ENCODE measurements at places on chromosomes 13 and 19. TPM values are rescaled to one million over a fixed set of nuclear protein-coding genes. Genes with fewer than 3 reads are reported as not detected.

DNA sequence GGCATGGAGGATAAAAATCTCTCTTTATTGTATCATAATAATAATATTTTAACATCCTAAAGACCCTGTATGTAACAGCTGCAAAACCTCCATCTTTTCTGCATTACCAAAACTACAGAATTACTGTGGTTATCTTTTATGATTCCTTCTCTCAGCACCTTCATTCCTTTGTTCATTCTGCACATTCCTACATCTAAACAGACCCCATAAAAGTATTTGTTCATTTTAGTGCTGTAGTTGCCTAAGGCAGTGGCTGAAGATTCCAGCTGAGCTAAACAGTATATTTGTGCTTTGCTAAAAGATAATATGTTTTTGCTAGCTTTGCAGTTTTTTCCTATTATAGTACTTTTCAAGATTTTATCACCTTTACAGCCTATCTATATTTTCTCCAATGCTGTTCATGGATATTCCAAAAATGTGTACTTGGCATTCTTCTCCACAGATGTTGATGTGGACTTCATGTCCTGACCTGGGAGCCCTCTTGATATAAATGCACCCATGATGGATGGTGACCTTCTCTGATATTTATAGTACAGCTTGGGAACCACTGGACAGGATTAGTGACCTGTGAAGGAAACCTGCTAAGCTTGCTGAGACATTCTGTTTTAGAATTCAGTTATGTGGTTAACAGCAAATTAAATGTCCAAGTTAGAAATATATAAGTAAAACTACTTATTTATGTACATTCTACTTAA lies 2832.9 kb upstream of the PCDH20 start:
- H3K27ac ChIP-seq = no peak overlapping the region
- H3K4me1 ChIP-seq = no peaks in the 10 kb centered on the region
- H3K4me3 ChIP-seq = no peak overlapping the region
- DNase-seq = no peak

DNA sequence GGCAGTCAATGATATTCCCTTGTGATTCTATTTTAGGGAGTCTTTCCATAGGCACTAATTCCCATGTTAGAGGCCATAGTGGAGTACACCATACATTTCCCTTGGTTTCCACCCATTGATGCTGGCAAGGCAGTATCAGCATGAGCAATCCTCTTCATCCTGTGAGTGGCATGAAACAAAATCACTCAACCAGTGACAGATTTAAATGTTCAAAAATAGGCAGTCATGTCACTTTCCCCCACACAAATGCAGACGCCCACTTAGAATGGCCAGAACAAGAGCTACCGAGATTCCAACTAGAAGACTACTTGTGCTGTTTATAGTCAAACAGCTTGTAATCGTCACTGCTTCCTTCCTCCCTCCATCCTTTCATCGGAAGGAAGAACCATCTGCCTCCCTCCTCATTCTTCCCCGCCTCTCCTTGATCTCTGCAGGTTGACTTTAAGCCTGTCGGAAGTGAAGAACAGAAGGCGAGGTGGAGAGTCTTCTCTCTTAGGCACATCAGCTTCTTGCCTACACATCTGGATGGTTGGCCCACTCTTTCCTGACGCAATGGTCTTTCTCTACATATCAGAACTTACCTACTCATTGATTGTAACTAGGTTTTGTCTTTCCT lies 22.6 kb downstream of the RASL11A start:
- no peaks in the 10 kb centered on the region for H3K27me3 ChIP-seq
- no peaks in the 10 kb centered on the region for H3K4me1 ChIP-seq
- H3K36me3 ChIP-seq = no peaks in the 10 kb centered on the region

- no peak for DNase-seq
- H3K27me3 ChIP-seq = no peaks in the 10 kb centered on the region
- no peak overlapping the region for H3K4me3 ChIP-seq
- H3K27ac ChIP-seq = no peak overlapping the region
Measured at GRCh38 chr13:73894995-73895571, 239.1 kb downstream of the KLF12 start.

The CFD gene
- total RNA-seq = 42.2 TPM

The MAST1 gene
- total RNA-seq = 0.42 TPM

The FGF21 gene
- not detected for total RNA-seq

The NUMBL gene
- total RNA-seq = 12.8 TPM

- no peak overlapping the region for H3K27ac ChIP-seq
- no peak for DNase-seq
- no peaks in the 10 kb centered on the region for H3K4me1 ChIP-seq
- no peaks in the 10 kb centered on the region for H3K36me3 ChIP-seq
- no peaks in the 10 kb centered on the region for H3K27me3 ChIP-seq
Measured at GRCh38 chr19:54561840-54562239, 11.8 kb upstream of the LILRA2 start.

The MIA gene
- total RNA-seq = 3.6 TPM

DNA sequence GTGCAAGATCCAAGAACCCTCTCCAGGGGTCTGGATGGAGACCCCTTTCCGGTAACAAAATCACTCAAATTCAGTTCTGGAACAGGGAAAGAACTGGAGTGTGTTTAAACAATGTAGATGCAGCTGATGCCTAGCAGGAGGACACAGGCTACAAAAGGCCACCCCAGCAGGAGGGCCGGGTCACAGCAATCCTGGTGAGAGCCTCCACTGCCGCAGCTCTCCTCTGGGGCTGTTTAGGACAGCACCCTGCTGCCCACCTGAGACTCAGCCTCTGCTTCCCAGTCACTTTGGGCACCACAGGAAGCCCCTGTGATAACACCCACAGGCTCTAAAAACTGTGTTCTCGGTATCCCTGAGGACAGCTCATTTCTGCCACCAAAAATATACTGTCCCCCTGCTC lies 318.7 kb upstream of the NBEA start:
- H3K4me1 ChIP-seq = no peaks in the 10 kb centered on the region
- DNase-seq = no peak

DNA sequence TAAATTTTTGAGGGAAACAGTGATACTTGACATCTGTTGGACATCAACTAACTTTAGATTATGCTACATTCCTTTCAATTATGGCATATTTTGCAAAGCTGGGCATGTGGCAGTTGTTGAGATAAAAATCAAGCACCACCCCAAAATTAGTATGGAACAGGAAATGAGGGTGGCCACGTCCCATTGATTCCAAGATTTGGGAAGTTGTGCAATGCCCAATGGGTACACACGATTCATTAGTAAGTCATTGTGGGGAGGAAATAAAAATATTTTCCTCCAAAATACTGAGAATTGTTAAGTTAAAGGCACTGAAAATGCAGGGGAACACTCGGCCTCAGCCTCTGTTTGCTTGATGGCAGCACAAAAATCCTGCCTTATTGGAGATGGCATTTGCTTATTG lies 7.6 kb downstream of the ERICH6B start:
- no peak for DNase-seq
- H3K27me3 ChIP-seq = no peaks in the 10 kb centered on the region
- no peak overlapping the region for H3K4me3 ChIP-seq
- H3K27ac ChIP-seq = no peak overlapping the region
- H3K4me1 ChIP-seq = no peaks in the 10 kb centered on the region

The DHDH gene
- not detected for total RNA-seq

- peak overlapping the region; percentile 88 for H3K27ac ChIP-seq
- peak overlapping the region; percentile 46 for H3K4me3 ChIP-seq
- H3K36me3 ChIP-seq = no peaks in the 10 kb centered on the region
- DNase-seq = peak; percentile 86
Measured at GRCh38 chr13:27952876-27953675, 16.0 kb downstream of the CDX2 start.

The TMEM91 gene
- 2.0 TPM for total RNA-seq

DNA sequence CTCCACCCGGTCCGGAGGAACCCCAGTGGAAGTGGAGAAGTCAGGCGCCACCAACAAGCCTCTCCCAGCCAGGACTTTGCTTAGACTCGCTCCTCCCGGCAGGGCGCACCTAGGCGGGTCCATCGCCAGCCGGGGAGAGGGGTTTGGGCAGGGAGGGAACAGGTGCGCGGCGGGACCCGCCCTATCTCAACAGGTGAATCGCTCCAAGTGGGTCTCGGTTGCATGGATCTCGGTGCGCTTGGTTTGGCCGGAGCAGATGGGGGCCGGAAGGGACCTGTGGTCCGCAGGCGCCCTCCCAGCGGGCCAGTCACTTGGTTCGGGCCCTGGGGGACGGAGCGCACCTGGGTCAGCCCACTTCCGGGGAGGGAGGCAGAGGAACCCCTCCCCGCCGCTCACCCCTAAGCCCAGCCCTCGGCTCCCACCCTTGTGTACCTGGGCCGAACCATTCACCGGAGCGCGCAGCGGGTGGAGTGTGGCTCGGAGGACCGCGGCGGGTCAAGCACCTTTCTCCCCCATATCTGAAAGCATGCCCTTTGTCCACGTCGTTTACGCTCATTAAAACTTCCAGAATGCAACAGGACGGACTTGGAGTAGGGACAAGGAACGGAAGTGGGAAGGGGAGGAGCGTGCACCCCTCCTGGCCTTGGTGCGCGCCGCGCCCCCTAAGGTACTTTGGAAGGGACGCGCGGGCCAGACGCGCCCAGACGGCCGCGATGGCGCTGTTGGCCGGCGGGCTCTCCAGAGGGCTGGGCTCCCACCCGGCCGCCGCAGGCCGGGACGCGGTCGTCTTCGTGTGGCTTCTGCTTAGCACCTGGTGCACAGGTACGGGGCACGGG lies at the start of gene LSR:
TSS of gene LSR (plus strand) at position 693 of the 836 bp plus-strand sequence. CDS start at position 714, 21 bp downstream.
- no peaks in the 10 kb centered on the region for H3K36me3 ChIP-seq
- peaks cover 5% of the 10 kb centered on the region for H3K27me3 ChIP-seq
- H3K4me3 ChIP-seq = peak within 1 kb of the TSS; percentile 72
- peak; percentile 92 for DNase-seq
- peak within 1 kb of the TSS; percentile 90 for H3K27ac ChIP-seq

The SLC46A3 gene
- total RNA-seq = 45.8 TPM

The BRCA2 gene
- 12.1 TPM for total RNA-seq

GRCh38 chr13:72586518-72586917 lies 140.9 kb downstream of the MZT1 start:
- no peak overlapping the region for H3K4me3 ChIP-seq
- H3K27me3 ChIP-seq = no peaks in the 10 kb centered on the region
- H3K36me3 ChIP-seq = no peaks in the 10 kb centered on the region
- DNase-seq = no peak
- no peak overlapping the region for H3K27ac ChIP-seq

The AP1M2 gene
- 149 TPM for total RNA-seq

The GAPDHS gene
- not detected for total RNA-seq

- no peaks in the 10 kb centered on the region for H3K36me3 ChIP-seq
- H3K27me3 ChIP-seq = peaks cover 13% of the 10 kb centered on the region
- H3K4me3 ChIP-seq = no peak overlapping the region
- no peak overlapping the region for H3K27ac ChIP-seq
- DNase-seq = no peak
Measured at GRCh38 chr19:2728783-2729387, 7.7 kb upstream of the DIRAS1 start.

- H3K36me3 ChIP-seq = no peaks in the 10 kb centered on the region
- H3K27ac ChIP-seq = no peak overlapping the region
- H3K4me1 ChIP-seq = peaks cover 5% of the 10 kb centered on the region
- no peaks in the 10 kb centered on the region for H3K27me3 ChIP-seq
- DNase-seq = no peak
- H3K4me3 ChIP-seq = no peak overlapping the region
Measured at GRCh38 chr13:44921246-44921877, 67.9 kb downstream of the NUFIP1 start.

- no peaks in the 10 kb centered on the region for H3K4me1 ChIP-seq
- peaks cover 16% of the 10 kb centered on the region for H3K36me3 ChIP-seq
- DNase-seq = no peak
- H3K4me3 ChIP-seq = no peak overlapping the region
- no peaks in the 10 kb centered on the region for H3K27me3 ChIP-seq
Measured at GRCh38 chr19:49614096-49614833, 23.3 kb downstream of the PRR12 start.

DNA sequence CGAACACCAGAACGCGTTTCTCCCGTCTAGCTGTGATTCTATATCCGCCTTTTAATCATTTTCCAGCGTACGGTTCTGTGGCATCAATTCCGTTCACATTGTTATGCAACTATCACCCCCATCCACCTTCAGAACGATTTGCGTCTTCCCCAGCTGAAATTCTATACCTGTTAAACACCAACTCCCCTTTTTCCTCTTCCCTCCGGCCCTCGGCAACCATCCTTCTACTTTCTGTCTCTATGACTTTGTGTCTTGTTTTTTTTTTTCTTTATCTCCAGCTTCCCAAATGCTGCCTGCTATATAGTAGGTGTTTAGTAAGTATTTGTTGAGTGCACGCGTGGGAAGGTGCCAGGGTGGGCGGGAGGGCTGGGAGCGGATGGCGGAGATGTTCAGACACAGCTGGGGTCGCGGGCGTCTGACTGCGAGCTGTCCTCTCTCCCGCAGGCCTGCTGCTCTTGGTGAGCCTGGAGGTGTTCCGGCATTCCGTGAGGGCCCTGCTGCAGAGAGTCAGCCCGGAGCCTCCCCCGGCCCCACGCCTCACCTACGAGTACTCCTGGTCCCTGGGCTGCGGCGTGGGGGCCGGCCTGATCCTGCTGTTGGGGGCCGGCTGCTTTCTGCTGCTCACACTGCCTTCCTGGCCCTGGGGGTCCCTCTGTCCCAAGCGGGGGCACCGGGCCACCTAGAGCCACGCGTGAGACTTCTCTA lies 20.2 kb downstream of the CACNG6 start:
- no peak overlapping the region for H3K27ac ChIP-seq
- H3K36me3 ChIP-seq = no peaks in the 10 kb centered on the region
- no peak overlapping the region for H3K4me3 ChIP-seq
- no peaks in the 10 kb centered on the region for H3K27me3 ChIP-seq
- no peaks in the 10 kb centered on the region for H3K4me1 ChIP-seq
- no peak for DNase-seq

The TMEM86B gene
- total RNA-seq = 2.1 TPM

The LGALS7B gene
- total RNA-seq = not detected

DNA sequence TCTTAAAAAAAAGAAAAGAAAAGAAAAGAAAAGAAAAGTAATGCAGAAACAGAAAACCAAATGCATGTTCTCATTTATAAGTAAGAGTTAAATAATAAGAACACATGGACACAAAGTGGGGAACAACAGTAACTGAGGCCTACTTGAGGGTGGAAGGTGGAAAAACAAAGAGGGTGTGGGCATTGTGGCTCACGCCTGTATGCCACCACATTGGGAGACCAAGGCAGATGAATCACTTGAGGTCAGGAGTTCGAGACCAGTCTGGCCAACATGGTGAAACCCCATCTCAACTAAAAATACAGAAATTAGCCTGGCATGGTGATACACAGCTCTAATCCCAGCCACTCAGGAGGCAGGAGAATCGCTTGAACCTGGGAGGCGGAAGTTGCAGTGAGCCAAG lies 8.1 kb downstream of the ZNF708 start:
- no peak overlapping the region for H3K4me3 ChIP-seq
- no peak for DNase-seq
- no peaks in the 10 kb centered on the region for H3K27me3 ChIP-seq
- H3K4me1 ChIP-seq = no peaks in the 10 kb centered on the region
- H3K27ac ChIP-seq = no peak overlapping the region

- no peak overlapping the region for H3K4me3 ChIP-seq
- H3K4me1 ChIP-seq = no peaks in the 10 kb centered on the region
- H3K36me3 ChIP-seq = no peaks in the 10 kb centered on the region
- H3K27me3 ChIP-seq = no peaks in the 10 kb centered on the region
- DNase-seq = no peak
Measured at GRCh38 chr13:87234981-87235380, 436.2 kb upstream of the SLITRK5 start.

The UPF1 gene
- total RNA-seq = 113 TPM

The CEACAM8 gene
- total RNA-seq = 0.85 TPM

Measured in colonic mucosa (tissue), 4 donors.